ENCODE measurements at places on chromosomes 2 and 18.

DNA sequence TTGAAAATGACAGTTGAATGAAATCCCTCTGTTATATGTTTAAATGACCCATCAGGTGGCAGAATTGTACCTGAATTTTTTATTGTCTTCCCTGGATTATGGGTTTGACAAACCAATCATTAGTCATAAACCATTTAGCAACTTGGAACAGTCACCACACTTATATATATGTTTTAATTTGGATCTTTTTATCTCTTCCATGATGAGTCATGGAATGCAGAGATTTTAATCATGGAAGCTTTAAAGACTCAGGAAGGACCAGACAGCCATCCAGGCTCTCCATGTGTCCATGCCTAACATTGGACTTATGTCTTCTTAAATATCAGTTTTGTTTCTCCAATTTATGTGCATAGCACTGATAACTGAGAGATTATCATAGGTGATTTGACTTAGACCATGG is 188.3 kb upstream of the ZSWIM2 start:
- no peak overlapping the region for H3K4me3 ChIP-seq
- H3K27me3 ChIP-seq = no peaks in the 10 kb centered on the region
- H3K36me3 ChIP-seq = no peaks in the 10 kb centered on the region
- no peak overlapping the region for H3K27ac ChIP-seq
- H3K4me1 ChIP-seq = no peaks in the 10 kb centered on the region
- no peak for DNase-seq

DNA sequence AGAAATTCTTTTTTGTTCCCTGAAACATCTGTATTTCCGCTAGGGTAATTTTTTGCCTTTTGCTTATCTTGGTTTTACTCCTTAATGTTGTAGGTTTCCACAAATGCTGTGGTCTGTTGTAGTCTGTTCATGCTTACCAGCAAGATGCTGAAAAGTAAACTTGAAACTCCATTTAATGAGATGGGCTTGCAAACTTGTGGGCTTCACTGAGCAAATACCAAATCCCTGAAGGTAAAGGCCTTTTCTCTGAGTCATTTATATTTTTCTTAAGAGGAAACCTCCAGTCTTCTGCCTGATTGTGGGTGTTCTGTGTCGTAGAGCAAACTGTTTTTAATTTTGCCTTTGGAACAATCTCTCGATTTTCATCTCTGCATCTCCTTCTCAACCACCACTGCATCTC is 9.3 kb downstream of the SP140 start:
- H3K27me3 ChIP-seq = no peaks in the 10 kb centered on the region
- no peaks in the 10 kb centered on the region for H3K36me3 ChIP-seq
- no peak overlapping the region for H3K4me3 ChIP-seq
- H3K4me1 ChIP-seq = no peaks in the 10 kb centered on the region

DNA sequence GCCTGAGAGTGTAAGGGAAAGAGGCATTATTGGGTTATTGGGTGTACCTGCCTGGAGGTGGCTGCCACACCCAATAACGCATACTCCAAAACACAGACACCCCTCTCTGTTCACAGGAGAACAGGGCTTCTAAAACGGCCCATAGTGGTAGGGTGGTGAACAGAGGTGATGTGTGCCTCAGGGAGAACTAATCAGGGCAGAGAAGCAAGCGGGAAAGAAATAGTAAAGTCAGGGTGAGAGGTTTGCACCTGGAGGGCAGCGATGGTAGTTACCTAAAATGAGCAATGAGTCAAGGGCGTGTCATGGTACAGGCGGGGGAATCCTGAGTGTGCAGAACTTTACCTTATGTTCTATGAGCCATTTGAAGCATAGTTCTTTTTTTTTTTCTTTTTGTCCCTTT is 21.6 kb upstream of the VPS4B start:
- no peaks in the 10 kb centered on the region for H3K36me3 ChIP-seq
- no peak overlapping the region for H3K27ac ChIP-seq

DNA sequence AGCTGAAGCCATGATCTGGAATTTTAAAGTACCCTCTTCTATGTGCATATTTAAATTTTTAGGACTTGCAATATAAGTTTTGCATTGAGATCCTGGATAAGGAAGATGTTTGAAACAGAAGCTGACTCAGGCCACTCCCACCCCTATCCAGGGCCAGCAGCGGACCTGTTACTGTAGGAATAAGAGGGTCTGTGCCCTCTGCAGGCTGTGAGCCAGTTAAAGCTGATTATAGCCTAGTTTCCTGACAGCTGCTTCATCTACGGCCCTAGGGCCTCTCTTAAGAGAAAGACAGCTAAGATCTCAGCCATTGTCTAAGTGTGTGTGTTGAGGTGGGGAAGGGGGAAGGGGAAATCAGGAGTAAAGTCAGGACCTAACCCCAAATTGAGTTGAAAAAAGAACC is 234.0 kb downstream of the HAUS1 start:
- no peak for DNase-seq
- H3K27me3 ChIP-seq = peaks cover 4% of the 10 kb centered on the region
- H3K27ac ChIP-seq = no peak overlapping the region
- no peak overlapping the region for H3K4me3 ChIP-seq
- H3K36me3 ChIP-seq = no peaks in the 10 kb centered on the region

DNA sequence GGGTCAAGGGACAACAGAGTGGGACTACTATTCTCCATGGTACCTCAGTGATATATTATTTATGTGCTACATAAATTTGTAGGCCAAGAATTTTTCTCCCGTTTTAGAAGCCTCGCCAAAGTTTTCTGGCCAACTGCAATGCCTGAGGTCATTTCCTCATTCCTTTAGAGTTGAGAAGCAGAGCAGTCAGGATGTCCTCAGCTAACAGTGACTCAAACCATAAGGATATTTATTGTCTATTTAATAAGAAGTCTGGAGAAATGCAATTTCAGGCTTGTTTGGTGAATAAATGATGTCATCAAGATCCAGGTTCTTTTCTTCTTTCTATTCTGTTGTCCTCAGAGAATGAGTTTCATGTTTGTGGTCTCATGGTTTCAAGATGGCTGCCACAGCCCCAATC is 91.0 kb downstream of the ADCYAP1 start:
- H3K27me3 ChIP-seq = no peaks in the 10 kb centered on the region
- H3K36me3 ChIP-seq = no peaks in the 10 kb centered on the region
- H3K27ac ChIP-seq = no peak overlapping the region
- no peak for DNase-seq
- no peak overlapping the region for H3K4me3 ChIP-seq
- 0 out of 2 replicates have a peak, but pooled peaks cover 3% of the 10 kb centered on the region for H3K4me1 ChIP-seq

GRCh38 chr2:236568068-236568921 is 1.3 kb upstream of the ACKR3 start:
- peaks cover 11% of the 10 kb centered on the region for H3K27me3 ChIP-seq
- H3K36me3 ChIP-seq = no peaks in the 10 kb centered on the region
- peak overlapping the region; percentile 35 for H3K4me3 ChIP-seq
- no peak for DNase-seq

- H3K27me3 ChIP-seq = no peaks in the 10 kb centered on the region
- 0 out of 2 replicates have a peak, but pooled peaks cover 1% of the 10 kb centered on the region for H3K4me1 ChIP-seq
- no peak overlapping the region for H3K27ac ChIP-seq
- DNase-seq = no peak
- H3K4me3 ChIP-seq = no peak overlapping the region
Measured at GRCh38 chr2:36801088-36801487, 104.6 kb downstream of the VIT start.

DNA sequence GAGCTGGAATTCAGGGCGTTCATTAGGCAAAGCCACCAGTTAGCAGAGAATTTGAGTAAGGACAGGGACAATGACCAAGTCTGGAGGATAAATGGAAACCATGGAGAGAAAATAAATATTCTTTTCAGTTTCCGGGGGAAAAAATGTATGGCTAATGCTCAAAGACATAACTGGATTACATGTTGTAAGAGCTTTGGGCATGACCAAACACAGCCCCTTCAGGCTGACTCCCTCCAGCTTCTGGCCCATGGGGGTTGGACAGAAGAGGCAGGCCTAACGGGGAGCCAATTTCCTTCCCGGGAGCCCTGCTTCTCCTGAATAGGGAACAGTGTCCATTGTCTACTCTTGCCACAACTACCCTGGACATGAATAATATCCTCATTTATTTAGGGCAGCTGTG is 39.5 kb upstream of the FOXI3 start:
- H3K27me3 ChIP-seq = no peaks in the 10 kb centered on the region
- DNase-seq = no peak
- no peaks in the 10 kb centered on the region for H3K36me3 ChIP-seq
- 0 out of 2 replicates have a peak, but pooled peaks cover 2% of the 10 kb centered on the region for H3K4me1 ChIP-seq
- no peak overlapping the region for H3K27ac ChIP-seq

DNA sequence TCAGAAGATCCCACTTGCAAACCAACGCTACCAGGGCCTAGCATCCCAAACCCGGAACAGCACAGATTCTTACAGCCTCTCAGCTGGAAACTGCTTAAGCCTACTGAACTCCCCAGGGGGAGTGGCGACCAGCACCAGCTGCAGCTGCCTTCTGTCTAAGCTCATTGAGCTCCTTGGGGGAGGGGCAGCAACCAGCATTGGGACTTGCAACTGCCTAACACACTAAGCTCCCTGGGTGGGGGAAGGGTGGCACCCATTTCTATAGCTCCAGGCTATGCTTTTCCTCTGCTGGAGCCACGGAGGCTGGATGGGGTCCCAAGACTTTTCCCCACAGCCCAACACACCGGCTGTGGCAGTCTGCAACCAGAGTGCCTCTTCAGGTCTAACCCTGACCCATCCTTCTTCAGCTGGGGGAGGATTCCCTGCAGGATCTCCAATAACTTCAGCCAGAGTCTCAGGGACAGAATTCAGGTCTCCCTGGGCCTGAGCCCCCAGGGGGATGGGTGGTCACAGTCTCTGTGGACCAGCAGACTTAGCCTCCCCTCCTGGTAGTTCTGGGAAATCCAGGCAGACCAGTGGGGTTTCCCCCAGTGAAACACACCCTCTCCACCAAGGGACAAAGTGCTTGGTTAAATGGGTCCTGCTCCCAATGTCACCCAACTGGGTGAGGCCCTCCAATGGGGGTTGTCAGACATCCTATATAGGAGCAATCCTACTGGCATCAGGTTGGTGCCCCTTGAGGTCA is 45.9 kb upstream of the ITGA4 start:
- H3K27me3 ChIP-seq = no peaks in the 10 kb centered on the region
- no peak overlapping the region for H3K27ac ChIP-seq
- H3K4me1 ChIP-seq = peaks cover 6% of the 10 kb centered on the region
- DNase-seq = peak; percentile 18
- no peaks in the 10 kb centered on the region for H3K36me3 ChIP-seq

DNA sequence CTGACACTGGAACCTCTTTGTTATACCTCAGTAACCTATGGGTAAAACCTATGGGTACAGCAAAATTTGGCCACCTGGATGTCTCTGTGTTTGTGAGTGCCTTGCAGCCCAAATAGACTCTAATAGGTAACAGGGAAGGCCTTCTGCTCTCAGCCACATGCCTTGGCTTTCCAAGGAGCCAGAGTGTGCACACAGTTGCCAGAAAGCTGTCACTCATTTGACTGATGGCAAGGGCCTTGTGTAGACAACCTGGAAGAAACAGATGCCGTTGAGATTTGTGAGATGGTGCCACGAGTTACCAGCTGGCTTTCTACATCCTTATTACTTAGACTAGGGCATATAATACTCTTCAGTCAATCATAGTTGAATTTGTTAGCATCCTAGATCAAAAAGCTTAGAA is 90.1 kb upstream of the RAB12 start:
- H3K27me3 ChIP-seq = no peaks in the 10 kb centered on the region
- no peaks in the 10 kb centered on the region for H3K4me1 ChIP-seq
- H3K4me3 ChIP-seq = no peak overlapping the region
- DNase-seq = no peak
- H3K36me3 ChIP-seq = no peaks in the 10 kb centered on the region

GRCh38 chr18:12336887-12337286 is 28.8 kb downstream of the TUBB6 start:
- no peak overlapping the region for H3K4me3 ChIP-seq
- peaks cover 21% of the 10 kb centered on the region for H3K4me1 ChIP-seq
- H3K27me3 ChIP-seq = no peaks in the 10 kb centered on the region
- H3K27ac ChIP-seq = peak overlapping the region; percentile 83

DNA sequence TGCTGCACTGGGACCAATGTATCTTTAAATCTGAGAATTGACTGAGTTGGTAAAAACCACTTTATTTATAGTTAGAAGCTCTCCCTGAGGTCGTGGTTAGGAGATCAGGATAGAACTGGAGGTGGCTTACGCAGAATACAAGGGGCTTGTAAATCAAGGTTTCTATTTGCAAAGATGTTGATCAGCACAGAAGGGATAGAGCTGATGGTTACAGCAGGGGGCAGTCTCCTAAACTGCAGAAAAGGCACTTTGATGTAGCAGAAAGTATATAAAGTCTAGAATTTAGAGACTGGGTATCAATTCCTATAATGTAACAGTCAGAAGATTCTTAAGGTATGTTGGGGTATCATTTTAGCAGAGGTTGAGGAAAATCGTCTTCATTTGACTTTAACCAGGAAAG is 25.2 kb upstream of the ACVR1 start:
- no peak for DNase-seq
- no peaks in the 10 kb centered on the region for H3K4me1 ChIP-seq
- H3K27ac ChIP-seq = no peak overlapping the region

DNA sequence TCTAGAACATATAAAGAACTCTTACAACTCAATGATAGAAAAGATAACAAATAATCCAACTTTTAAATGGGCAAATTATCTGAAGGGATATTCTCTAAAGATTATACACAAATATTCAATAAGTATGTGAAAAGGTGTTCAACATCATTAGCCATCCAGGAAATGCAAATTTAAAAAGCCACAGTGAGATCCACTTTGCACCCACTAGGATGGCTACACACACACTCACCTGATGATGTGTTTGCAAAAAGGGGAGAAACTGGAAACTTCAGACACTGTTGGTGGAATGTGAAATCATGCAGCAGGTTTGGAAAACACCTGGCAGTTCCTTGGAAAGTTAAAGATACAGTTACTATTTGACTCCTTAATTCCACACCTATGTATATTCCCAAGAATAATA is 87.2 kb upstream of the GYPC start:
- no peak overlapping the region for H3K27ac ChIP-seq
- no peak for DNase-seq
- no peaks in the 10 kb centered on the region for H3K4me1 ChIP-seq
- no peaks in the 10 kb centered on the region for H3K36me3 ChIP-seq
- no peak overlapping the region for H3K4me3 ChIP-seq

DNA sequence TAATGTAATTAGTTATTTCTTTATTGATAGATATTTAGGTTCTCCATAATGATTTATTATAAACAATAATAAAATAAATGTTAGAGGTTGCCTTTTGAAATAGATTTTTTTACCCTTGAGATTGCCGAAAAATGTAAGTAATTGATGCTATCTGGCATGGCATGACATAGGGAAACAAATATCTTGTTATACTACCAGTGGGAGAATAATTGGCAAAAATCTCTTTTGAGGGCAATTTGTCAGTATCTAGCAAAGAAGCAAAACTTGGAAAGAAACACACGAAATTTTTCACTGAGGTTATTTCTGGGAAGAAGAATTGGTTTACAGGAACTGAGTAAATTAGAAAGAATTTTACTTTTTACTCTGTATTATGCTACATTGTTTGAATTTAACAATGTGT is 547.2 kb upstream of the SETBP1 start:
- H3K4me3 ChIP-seq = no peak overlapping the region
- H3K27me3 ChIP-seq = no peaks in the 10 kb centered on the region
- no peak for DNase-seq

DNA sequence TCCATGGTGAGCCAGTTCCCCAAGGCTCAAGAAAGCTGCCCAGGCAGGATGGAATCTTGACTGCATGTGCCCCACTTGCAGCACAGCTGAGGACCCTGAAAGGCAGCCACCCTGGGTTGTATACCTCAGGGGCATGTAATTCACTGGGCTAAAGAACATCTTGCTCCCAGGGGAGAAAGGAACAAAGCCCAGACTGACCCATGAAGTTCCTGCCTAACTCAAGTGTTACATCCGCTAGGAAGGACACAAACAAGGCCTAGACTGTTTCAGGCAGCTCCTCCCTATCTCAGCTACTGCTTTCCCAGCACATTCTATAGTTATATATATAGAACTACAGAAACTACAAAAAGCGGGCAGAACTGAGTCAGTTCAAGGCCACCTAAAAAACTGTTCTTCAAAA is 69.0 kb downstream of the RBM43 start:
- peaks cover 2% of the 10 kb centered on the region for H3K27me3 ChIP-seq
- no peaks in the 10 kb centered on the region for H3K4me1 ChIP-seq
- no peak for DNase-seq
